Panc1 (cell line): ENCODE measurements at places on chromosomes 6 and 20. TPM values are rescaled to one million over a fixed set of nuclear protein-coding genes. Genes with fewer than 3 reads are reported as not detected.

- DNase-seq = no peak
Observed at GRCh38 chr6:145370559-145370958, 364.8 kb downstream of the EPM2A start.

DNA sequence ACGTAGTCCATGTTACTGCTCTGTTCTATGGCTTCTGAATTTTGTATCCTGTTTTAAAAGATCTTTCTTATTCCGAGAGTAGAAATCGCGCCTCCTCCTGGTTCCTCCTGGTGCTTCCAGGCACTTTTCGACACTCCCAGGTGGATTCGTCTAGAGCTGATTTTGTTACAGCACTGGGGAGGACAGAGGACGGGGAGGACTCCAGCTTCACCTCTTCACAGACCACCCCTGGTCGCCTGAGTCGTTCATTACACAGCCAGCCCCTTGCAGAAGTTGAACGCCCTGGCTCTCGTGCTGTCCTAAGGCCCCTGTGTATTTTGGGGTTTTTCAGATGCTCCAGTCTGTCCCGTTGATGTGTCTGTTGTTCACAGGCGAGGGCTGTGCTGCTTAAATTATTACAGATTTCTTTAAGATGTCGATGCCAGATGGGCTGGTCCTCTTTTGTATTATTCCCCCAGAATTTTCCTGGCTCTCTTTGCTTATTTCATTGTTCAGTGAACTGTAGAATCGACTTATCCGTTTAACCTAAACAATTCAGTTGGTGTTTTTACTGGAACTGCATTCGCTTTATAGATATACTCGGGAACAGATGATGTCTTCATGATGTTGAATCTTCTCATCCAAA, 30.5 kb downstream of the COL20A1 start:
- no peak for DNase-seq

GRCh38 chr6:156776470-156776839, 723 bp upstream of the ARID1B start:
- peak; percentile 17 for DNase-seq

- no peak for DNase-seq
Observed at GRCh38 chr6:133300896-133301295, 59.7 kb downstream of the EYA4 start.

DNA sequence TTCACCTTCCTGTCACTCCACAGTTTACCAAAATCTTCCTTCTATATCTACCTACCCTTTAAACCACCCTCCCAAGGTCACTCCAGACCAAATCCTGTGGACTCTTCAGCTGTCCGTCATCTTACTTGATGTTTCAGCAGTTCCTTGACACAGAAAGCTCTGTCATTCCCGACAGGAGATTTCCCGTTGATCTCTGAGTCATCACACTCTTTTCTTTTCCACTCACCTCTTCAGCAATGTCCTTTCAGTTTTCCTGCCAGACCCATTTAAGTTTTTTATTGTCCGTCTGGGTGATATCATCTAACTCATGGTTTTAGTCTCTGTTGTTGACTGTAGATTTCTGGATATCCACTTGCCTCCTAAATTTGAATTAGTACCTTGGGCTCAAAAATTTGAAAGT, 69.9 kb upstream of the SCGN start:
- DNase-seq = no peak

GRCh38 chr6:97048771-97049170, 124.2 kb downstream of the KLHL32 start:
- DNase-seq = no peak

MROH8 gene
- 1.8 TPM for total RNA-seq

SLC17A1 gene
- total RNA-seq = not detected

RIPPLY2 gene
- 6.5 TPM for total RNA-seq

DACT2 gene
- 3.3 TPM for total RNA-seq
